Vagina (tissue), 2 donors: ENCODE measurements at places on chromosomes 1 and 21.

DNA sequence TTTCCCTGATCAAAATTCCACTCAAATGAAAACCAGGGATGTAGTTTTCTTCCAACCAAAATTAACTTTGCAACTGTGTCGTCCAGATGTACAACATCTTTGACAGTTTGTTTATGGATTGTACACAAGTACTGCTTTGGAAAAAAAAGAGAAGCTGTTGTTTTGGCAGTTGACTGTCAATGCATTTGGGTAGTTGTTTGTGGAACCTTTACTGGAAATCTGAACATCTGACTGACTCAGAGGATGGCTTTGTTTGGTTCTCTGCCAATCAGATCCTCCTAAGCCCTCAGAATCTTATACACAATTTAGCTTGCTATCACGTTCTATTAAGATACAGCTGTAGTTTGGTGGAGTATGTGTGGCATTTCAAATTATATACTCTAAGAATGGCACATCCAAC lies 195.0 kb downstream of the KCNK2 start:
- no peak for DNase-seq

DNA sequence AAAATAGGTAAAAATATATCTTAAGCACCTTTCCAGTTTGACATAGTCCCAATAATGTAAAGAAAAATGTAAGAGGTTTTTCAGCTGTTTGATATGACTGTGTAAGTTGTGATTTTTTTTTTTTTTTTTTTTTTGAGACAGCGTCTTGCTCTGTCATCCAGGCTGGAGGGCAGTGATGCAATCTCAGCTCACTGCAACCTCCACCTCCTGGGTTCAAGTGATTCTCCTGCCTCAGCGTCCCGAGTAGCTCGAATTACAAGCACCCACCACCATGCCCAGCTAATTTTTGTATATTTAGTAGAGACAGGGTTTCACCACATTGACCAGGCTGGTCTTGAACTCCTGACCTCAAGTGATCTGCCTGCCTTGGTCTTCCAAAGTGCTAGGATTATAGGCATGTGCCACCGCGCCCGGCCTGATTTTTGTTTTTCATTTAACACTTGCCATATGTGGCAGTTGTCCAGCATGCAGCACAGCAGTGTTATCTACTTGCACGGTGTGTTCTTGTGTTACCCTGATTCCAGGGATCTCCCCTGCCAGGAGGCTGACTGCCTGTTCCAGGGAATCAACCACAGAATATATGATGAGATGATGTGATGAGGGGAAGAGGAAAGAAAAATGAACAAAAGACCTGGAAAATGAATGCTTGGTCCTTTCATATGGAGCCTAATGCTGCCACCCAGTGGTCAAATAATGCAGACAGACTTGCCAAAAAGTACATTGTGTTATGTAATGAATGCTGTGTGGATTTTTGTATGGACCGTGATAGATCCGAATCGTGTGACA lies 79.0 kb downstream of the RAVER2 start:
- DNase-seq: no peak

DNA sequence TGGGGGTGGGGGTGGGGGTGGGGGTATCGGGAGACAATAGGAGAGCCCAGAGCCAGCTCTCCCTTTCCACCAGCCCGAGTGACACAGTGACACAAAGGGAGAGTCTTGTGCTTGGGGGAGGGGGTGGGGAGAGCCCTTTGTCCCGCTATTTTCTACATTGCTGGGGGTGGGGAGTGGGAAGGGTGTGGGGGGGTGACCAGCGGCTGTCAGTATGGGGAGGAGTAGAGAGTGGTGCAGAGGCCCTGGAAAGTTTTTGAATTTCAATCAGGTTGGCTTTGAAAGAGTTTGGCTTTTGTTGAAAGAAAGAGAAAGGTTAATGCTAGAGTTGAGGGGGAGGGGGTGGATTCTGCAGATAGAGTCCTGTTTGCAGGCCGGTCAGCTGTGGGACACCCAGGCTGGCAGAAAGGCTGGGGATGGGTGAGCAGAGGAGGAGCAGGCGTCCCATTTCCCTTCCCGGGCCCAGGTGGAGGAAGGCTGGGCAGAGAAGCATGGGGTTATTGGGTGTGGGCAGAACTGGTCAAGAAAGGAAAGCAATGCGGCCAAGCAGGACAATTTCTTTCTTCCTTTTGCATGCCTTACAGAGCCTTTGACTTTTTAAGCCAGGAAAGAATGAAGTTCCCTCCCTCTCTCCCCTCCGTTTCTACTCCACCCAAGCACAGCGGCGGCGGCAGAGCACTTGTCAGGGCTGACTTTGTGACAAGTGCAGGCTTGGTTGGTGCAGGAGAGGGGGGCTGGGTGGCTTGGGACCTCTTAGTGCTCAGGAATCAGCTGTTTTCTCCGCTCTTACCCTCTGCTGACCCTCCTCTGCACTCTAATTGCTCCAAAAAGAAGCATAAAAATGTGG lies 96.2 kb downstream of the RNF220 start:
- DNase-seq: no peak

GRCh38 chr1:36522461-36523229 lies 39.9 kb upstream of the CSF3R start:
- no peak for DNase-seq

DNA sequence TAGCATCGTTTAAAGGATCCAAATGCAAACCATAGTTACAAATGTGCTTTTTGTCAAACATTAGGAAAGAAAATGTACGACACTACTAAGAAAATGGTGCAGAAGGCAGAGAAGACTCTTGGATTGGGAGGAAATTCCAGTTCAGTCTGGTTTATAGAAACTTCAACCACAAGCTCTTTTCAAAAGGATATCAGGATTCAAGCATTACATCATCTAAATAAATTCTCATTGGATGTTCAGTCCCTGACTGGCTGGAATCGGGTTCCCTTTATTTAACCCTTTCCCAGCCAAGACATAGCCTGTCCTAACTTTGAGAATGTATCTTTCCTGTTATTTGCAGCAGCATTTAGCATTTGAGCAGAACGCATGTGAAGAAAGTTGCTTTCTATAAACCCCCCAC lies 184.6 kb downstream of the LMO4 start:
- DNase-seq: no peak
